Right cardiac atrium (tissue), 5 donors: ENCODE measurements at places on chromosomes 7 and 10.

- DNase-seq = no peak
Measured at GRCh38 chr7:148079206-148080080, 511.1 kb upstream of the C7orf33 start.

DNA sequence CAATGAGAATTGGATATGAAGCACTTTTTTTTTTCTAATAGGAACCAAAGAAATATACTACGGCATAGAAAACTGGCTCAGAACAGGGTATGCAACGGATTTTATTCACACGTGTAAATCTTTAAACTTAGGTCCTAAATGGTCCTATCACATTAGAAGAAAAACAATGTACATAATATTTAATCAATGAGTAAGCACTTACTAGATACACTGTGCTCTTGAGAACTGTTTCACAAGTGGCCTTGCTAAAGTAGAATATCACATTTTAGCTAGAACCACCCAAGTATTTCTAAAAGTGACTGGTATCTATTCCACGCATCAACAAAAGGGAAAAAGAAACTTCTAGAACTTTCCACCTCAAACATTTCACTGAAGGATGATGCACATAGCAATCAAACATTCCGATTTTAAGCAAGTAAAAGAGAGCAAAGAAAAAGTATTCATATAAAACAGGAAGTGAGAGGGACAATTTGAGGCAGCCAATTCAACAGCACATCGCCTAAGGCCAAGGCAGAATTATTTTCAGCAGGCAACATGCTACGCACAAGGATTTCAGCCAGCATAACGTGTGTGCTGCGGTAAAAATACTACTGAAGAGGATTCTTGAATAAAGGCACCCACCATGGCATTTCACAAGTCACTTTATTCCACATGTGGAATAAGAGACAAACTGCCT, 55.8 kb downstream of the PARD3 start:
- no peak for DNase-seq

GRCh38 chr7:88111954-88112471, 107.8 kb downstream of the SRI start:
- no peak for DNase-seq

DNA sequence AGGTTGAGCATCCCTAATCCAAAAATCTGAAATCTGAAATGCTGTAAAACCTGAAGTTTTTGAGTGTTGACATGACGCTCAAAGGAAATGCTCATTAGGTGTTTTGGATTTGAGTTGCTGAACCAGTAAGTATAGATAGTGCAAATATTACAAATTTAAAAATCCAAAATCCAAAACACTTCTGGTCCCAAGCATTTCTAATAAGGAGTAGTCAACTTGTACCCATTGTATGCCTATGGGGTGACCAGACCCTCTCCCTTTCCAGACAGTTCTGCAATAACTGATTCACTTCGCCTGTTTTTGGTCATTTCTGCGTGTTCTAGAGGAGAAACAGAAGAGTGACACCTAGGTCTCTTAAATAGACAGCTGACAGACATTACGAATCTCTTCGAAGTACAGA, 90.3 kb downstream of the MMRN2 start:
- no peak for DNase-seq

DNA sequence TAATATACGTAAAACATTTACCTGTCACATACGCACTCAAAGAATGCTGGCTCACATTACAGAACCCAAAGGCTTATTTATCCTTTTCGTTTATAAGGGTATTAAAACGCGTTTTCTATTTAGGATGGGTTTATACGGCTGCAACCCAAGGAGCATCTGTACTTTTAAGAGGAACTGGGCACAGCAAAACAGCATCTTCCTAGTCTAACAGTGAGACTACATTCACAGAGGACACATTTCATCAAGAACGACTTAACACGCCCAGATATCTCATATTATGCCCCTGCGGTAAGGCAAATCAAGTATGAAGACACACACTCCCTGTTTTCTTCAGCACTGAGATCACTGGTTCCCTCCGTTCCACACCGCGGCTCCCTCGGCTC, 533 bp upstream of the DMTF1 start:
- no peak for DNase-seq
